ENCODE measurements at places on chromosomes 7 and 10. TPM values are rescaled to one million over a fixed set of nuclear protein-coding genes. Genes with fewer than 3 reads are reported as not detected.

- H3K4me1 ChIP-seq = peaks cover 10% of the 10 kb centered on the region
- peak overlapping the region; percentile 40 for H3K27ac ChIP-seq
- no peaks in the 10 kb centered on the region for H3K27me3 ChIP-seq
- H3K36me3 ChIP-seq = no peaks in the 10 kb centered on the region
- no peak overlapping the region for H3K4me3 ChIP-seq
Observed at GRCh38 chr7:66352071-66352470, 146.9 kb downstream of the TPST1 start.

GRCh38 chr10:100774223-100774622 is 28.8 kb downstream of the PAX2 start:
- H3K4me3 ChIP-seq = no peak overlapping the region
- peaks cover 27% of the 10 kb centered on the region for H3K27me3 ChIP-seq
- H3K36me3 ChIP-seq = no peaks in the 10 kb centered on the region
- DNase-seq = no peak

The SSBP1 gene
- total RNA-seq = 64.9 TPM

The CYP26C1 gene
- 0.35 TPM for total RNA-seq

DNA sequence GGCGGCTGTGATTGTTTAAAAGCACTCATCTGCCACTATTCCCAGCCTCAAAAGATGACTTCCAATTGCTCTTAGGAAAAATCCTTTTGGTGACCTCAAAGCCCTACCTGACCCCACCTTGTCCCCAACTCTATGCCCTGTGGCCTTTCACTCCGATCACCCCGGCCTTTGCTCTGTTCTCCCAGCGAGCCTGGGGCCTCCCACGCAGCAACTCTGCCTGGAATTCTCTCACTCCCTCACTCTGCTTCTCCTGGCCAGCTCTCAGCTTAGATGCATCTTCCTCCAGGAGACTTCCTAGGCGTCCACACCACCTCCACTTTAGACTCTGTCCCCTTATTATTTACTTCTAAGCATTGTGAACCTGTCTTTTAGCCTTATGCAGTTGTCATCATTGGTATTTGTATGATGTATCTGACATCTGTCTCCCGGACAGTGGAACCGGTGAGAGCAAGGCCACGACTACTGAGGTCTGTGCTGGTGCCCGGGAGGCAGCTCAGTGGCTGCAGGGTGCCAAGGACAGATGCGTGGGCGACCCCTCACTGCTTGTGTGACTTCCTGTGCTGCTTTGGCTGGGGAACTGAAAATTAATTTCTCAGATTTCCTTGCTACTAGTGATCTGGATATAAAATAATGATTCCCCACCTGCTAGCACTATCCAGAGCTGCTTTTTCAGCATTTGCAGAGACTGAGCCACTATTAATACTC is 63.0 kb downstream of the PIP4K2A start:
- H3K36me3 ChIP-seq = no peaks in the 10 kb centered on the region
- DNase-seq = peak; percentile 74
- H3K27ac ChIP-seq = peak overlapping the region; percentile 13
- H3K4me3 ChIP-seq = no peak overlapping the region
- peaks cover 65% of the 10 kb centered on the region for H3K4me1 ChIP-seq

The ZNF467 gene
- total RNA-seq = 35.3 TPM

- H3K27me3 ChIP-seq = no peaks in the 10 kb centered on the region
- H3K4me1 ChIP-seq = no peaks in the 10 kb centered on the region
- no peaks in the 10 kb centered on the region for H3K36me3 ChIP-seq
- no peak for DNase-seq
Observed at GRCh38 chr7:143320620-143321019, 4.7 kb downstream of the CLCN1 start.
